ENCODE measurements at places on chromosomes 4 and X.

DNA sequence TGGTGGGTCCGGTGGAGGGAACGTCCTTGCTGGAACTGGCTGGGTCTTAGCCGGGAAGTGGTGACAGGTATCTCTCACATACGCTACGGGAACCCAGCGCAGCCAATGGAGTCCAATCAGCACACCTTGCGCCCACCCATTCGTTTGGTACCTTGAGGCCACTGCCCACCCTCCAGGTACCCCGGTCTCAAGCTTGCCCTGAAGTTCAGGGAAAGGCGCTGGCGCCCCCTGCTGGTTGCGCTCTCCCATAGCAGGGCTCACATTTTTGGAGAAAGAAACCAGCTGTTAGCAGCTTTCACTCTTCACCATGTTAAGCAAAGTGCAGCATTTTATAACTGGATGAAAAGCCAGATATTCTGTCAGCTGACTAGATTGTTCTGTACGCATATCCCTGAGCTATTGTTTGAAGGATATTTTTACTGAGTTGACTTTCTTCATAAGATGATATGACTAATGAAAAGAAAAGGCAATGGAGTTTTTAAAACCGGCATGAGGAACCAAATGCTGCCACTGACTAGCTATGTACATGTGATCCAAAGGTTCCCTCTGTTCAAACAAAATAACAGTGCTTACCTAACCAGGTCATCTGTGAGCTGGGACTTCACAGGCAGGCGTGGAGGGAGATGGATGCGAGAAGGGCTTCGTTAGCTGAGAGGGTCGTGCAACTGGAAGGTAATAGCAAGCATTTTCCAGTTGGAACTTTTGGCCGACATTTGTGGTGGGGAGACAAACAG, 43.7 kb downstream of the OTOP1 start:
- DNase-seq, result no peak

- no peak for DNase-seq
Observed at GRCh38 chr4:23747281-23747735, 142.5 kb downstream of the PPARGC1A start.

GRCh38 chrX:71652405-71652804, 14.9 kb upstream of the LOC101059915 start:
- DNase-seq, result peak; percentile 56

DNA sequence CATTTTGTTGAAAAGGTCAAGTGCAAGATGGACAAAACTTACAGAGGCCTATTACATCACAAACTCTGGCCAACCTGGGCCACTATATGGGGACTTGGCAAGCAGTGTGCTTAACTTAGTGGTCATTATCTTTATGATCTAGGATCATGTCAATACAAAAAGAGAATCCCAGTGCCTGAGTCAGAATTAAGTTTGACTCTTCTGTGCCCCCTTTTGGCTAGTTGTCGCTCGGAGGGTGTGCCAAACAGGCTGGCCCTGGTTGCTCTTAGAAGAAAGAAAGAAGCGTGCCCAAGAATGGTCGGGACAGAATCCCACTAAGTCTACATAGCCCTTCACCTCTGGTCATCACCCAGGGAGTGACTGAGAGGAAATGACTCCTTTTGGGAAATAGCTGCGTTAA, 100.1 kb downstream of the EIF4E start:
- DNase-seq, result peak; percentile 59

GRCh38 chrX:39726771-39727170, 371.0 kb downstream of the BCOR start:
- peak; percentile 91 for DNase-seq

DNA sequence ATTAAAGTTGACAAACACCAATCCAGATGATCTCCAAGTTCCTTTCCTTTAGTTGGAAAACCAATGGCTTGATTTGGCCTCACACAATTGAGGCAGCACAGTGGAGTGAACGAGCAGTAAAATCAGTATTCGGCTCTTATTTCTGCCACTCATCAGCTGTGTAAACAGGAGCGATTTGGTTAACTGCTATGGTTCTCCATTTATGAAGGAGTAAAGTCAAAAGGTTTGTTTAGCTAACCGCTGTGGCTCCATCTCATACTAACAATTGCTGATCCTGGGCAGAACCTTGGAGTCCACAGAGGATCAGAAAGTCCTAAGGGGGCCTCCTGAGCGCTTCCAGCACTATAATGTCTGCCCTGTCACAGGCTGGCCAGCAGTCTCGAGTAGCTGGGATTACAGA, 54.5 kb upstream of the EXOC1L start:
- no peak for DNase-seq

DNA sequence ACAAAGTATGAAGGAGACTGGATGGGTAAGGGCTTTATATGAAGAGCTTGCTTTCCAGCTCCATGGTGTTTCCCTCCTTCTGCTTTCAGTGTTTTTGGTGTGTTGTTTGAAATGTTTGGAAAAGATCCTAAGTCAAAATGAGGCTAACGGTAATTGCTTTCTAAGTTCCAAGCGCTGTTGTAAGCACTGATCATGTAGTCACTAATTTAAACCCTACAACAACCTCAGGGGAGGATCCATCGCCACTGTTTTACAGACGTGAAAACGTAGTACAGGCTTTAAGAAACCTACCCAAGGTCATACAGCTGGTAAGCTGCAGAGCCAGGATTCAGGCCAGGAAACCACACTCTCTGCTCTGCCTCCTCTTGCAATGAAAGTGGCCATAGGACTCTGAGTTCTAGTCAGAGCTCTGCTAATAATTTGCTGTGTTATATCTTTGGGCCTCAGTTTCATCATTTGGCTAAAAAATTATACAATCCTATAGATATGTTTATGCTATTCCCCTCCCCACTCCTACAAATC, 102.9 kb upstream of the PGRMC2 start:
- no peak for DNase-seq

- DNase-seq, result no peak
Observed at GRCh38 chrX:134382821-134383220, 77.1 kb upstream of the HPRT1 start.

DNA sequence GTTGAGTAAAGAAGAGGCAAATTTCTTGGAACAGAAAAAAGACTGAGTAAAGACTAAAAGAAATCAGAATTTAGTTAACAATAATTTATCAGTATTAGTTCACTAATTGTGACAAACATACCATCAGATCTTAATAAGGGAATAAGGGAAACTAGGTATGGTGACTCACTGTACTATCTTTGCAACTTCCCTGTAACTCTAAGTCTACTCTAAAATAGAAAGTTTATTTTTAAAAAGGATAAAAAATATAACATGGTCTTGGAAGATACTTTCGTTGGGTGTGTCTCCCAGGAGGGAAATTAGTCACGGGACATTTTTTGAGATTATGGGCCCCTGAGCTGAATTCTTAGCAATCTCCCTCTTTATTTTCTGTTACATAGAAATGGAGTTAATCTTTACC, 97.3 kb downstream of the EMCN start:
- DNase-seq, result no peak

DNA sequence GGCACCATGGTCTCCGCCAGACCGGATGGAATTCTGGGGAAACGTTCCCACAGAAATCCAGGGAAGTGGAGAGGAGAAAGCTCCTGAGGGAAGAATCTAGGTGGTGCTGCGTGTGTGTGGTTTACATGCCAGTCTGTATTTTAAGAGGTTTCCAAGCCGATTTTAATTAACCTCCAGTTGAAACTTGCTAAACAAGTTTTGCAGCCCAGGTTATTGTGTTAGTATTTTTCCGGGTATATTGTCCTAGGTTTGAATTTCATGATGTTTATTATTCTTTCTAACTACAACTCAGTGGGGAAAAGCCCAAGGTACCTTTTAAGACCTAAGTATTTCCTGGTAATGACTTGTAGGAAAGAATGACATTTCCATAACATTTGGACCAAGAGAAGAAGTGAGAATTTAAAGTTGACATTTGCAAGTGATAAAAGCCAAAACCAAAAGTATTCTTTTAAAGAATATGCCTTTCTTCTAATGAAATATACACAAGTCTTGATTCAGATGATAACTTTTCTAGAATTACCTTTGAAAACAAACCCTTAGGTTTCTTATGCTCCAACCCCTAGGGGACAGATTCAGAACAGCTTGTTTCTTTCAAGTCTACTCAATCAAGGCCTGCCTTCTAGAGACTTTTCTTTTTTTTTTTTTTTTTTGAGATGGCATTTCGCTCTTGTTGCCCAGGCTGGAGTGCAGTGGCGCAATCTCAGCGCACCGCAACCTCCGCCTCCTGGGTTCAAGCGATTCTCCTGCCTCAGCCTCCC, 14.6 kb downstream of the SAT1 start:
- no peak for DNase-seq
